ENCODE measurements at places on chromosomes 6 and 20.

- no peak for DNase-seq
Observed at GRCh38 chr6:110643175-110643574, 166.8 kb upstream of the SLC22A16 start.

- peak; percentile 59 for DNase-seq
Observed at GRCh38 chr6:53066077-53066417, 843 bp downstream of the FBXO9 start.

DNA sequence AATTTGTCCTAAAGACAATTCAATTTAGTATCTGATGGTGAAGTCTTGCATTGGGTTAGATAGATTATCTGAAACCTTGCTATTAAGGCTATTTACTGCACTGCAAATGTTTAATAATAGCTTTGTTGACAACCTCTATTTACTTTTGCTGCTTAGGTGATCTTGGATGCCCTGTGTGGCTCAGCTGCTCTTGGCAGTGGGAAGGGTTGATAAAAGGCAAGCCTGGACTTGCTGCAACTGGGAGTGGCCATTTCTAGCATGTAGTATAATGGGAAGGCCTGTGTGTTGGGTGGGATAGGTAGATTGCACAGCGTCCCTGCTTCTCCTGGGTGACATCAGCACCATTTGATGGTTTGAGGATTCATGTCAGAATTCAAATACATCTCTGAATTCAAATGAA is 49.1 kb downstream of the ARMC2 start:
- peak; percentile 87 for DNase-seq

- peak; percentile 38 for DNase-seq
Observed at GRCh38 chr20:2663364-2663886, 591 bp downstream of the IDH3B start.

GRCh38 chr20:64080013-64080812 is at the start of gene OPRL1:
OPRL1 (plus strand) TSS chr20:64080082; CDS start chr20:64092721, 12,639 bp downstream.
- DNase-seq = peak; percentile 71

DNA sequence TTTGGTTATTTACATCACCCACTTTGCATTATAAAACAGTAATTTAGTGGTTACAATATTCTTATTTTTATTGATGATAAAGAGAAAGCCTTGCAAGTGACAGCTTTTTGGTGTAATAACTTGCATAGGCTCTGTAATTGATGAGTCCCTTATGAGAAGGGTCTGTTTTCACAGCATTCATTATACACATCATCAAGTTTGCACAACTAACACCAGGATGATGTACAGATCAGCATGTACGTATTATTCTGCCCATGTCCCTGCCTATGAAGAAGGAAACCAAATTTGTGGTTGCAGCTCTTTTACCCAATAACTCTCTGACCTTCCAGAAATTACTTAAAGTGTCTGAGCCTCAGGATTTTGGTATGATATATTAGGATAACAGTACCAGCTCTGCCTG is 59.2 kb downstream of the CLVS2 start:
- no peak for DNase-seq

DNA sequence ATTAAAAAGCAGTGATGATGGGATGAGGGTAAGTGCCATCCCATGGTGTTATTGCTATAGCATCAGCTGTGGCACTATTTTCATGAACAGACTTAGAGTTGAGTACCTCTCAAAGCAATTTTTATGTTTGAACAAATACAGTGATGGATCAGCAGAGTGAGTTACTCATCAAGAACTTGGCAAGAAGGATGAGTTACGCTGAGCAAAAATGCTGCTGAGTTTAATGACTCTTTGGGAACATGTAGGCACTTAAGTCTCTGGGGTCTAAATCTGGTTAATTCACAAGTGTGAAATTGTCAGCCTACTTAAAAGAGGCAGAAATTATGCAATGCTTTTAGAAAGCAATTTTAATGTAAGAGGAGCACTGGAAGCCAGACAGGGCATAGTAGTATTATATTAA is 78.5 kb upstream of the AHI1 start:
- DNase-seq = peak; percentile 48

DNA sequence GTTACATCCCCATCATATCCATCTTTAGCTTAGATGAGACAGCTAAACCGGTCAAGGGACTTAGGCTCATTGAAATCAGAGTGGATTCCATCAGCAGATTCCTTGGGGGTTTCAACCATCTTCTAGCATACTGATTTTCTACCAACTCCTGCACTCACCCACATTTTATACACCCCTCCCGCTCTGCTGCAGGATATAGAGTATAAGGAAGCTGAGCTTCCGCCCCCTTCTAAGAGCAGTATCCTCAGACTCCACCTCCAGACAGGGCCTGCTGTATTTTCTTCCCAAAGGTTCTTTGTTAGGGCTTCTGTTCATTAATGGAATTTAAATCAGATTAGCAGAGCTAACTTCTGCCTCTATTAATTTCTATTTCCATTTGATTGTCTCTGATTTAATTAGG is 9.9 kb upstream of the NHLRC1 start:
- no peak for DNase-seq

- DNase-seq = no peak
Observed at GRCh38 chr6:15417811-15418210, 171.9 kb downstream of the JARID2 start.

DNA sequence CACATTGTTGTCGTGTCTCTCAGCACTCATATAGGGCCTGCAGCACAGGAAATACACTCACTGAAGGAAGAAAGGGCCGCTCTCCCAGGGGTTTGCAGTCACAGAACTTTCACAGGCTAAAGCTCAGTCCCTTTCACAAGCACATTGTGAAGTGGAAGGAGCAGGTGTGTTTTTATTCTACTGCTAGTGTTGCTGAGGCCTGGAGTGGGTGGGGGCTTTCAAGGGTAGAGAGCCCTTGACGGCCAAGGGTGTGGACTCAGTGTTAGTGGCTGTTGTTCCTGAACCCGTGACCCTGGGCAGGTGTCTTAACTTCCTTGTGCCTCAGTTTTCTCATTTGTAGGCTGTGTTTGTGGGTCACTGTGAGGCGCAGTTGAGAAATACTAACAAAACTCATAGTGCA is 66.2 kb upstream of the SLC22A1 start:
- DNase-seq = peak; percentile 37

- no peak for DNase-seq
Observed at GRCh38 chr6:14306151-14306906, 188.8 kb downstream of the CD83 start.

DNA sequence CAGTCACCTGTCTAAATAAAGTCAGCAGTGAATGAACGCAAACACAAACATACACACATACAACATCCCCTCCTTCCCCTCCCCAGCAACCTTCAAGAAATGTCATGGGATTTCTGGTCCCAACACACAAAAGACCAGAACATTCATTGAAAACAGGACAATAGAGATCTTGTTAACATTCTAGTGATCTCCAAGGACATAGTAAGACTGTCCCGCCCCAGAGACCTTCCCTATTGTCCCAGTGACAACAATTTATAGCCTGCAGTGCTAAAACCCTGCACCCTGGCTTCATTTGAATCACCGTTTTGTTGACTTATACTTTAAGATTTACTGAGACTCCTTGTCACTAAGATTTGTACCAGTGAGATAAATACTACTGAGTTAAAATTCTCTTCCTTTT is 143.9 kb upstream of the NOX3 start:
- no peak for DNase-seq

GRCh38 chr20:48711696-48712464 is 115.9 kb downstream of the PREX1 start:
- DNase-seq = no peak

DNA sequence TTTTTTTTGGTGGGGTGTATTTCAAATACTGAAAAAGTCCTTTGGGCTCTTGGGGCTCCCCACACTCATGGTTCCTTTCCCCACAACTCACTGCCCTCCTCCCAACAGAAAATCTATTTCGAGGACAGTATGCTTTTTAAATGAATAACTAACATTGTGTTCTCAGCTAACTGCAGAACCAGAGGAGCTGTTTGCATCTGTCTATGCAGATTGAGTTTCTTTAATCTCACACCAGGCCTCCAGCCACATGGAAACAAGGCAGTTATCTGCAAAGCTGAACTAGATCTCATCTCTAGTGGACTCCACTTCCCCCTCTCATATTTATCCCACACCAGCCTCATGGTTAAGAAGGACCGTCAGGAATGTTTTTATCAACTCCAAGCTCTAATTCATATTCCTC is 955.1 kb downstream of the KIF16B start:
- DNase-seq = no peak

DNA sequence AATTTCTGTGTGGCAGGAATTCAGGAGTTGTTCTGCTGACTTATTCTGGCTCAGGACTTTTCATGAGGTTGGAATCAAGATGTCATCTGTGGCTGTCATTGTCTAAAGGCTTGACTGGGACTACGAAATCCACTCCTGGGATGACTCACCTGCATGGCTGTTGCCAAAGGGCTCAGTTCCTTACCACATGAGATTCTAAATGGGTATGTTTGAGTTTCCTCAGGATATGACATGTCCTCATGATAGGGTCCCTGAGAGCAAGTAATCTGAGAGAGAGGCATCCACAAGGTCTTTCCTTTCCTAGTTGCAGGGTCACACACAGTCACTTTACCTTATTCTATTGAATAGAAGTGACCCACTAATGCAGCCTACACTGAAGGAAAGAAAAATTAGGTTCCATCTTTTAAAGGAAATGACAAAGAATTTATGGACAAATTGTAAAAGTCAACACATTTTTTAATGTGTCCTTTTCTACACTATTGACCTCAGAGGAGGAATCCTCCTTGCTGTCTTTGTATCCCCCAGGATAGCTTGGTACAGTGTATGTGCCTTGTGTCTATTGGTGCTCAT is 1025.0 kb upstream of the GJE1 start:
- peak; percentile 88 for DNase-seq

DNA sequence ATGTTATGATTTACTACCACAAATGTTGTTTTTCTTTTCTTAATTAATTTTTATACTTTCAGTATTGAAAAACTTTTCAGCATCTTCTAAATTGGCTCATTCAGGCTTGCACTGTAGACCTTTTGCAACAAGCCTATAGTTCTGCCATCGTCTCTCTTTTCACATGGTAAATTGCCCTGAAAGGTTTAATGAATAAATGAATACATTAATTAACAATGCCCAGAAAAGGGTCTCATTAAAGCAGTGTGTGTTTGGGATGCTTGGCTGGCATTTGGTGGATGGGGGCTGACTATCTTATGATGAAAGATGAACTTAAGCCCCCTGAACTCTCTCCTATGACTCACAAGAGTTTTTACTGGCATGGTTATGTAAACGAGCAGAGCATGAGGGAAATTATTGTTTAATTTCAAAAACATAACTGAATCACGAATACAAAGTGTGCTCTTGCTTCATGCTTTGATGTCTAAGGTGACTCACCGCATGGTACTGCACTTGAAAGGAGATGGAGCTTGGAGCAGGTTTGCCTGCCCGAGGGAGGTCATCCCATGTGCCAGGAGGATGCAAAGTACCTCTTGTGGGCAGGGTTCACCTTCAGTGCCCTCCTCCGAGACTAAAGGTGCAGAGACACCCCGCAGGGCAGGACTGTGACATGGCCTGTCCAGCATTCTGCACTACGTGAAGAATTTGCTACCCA is 13.8 kb upstream of the PCK1 start:
- DNase-seq = peak; percentile 8

GRCh38 chr6:38215651-38216311 is 396.3 kb downstream of the ZFAND3 start:
- DNase-seq = no peak
